ENCODE measurements at places on chromosomes 5 and 9. TPM values are rescaled to one million over a fixed set of nuclear protein-coding genes. Genes with fewer than 3 reads are reported as not detected.

The FRMPD1 gene
- total RNA-seq = not detected

The MOB3B gene
- total RNA-seq = 1.4 TPM

The EIF4EBP3 gene
- total RNA-seq = 4.0 TPM

The PRUNE2 gene
- 0.31 TPM for total RNA-seq

The FGF1 gene
- not detected for total RNA-seq

The LCN12 gene
- total RNA-seq = not detected

The HTR1A gene
- not detected for total RNA-seq

The PLEKHG4B gene
- total RNA-seq = under 0.01 TPM

The CA9 gene
- not detected for total RNA-seq

The NRG2 gene
- 0.10 TPM for total RNA-seq

The AK8 gene
- total RNA-seq = 0.63 TPM

The FAM151B gene
- total RNA-seq = 5.6 TPM

The ZFP37 gene
- 0.42 TPM for total RNA-seq

The RNF208 gene
- 0.31 TPM for total RNA-seq

The STK10 gene
- total RNA-seq = 134 TPM

The CER1 gene
- not detected for total RNA-seq

The GPRIN1 gene
- 0.94 TPM for total RNA-seq

The FAM200C gene
- total RNA-seq = 0.10 TPM

The CDKN2B-AS1 gene
- total RNA-seq = 2.1 TPM

The IFT74 gene
- 6.2 TPM for total RNA-seq

The FSTL4 gene
- total RNA-seq = 0.52 TPM

The RIC1 gene
- total RNA-seq = 62.9 TPM

The SPATA31D4 gene
- total RNA-seq = not detected
